ENCODE measurements at places on chromosomes 16 and 17.

DNA sequence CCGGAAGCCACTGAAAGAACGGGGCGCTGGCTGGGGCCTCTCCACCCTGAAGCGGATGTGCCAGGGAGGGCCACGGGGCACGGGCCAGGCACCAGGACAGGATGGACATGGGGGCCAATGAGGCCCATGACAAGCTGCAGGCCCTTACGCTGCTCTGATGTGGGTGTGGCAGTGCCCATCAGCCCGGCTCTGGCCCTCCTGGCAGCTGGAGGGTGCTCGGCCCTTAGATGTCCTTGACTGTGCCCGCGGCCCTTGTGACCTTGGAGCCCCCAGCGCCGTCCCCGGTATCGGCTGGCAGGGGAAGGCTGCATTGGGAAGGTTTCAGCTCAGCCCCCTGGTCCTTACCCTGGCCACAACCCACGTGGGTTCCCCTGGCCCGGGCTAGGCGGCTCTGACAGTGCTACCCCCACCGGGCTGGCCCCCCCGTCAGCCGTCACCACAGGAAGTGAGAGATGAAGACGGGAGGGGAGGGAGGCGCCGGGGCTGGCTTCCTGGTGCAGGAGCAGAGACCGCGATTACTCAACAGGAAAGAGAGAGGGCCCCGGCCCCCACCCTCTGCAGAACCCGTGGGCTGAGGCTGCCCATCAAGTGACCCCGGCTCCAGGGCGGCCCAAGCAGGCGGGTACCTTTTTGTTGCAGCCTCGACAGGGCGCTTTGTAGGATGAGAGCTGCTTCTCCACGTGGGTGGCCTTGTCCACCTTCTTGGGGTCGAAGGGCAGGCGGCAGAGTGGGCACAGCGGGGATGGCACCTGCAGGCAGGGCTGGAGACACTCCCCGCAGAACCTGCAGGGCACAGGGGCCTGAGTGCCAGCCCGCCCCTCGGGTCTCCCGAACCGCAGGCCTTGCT is 5.3 kb downstream of the RNF166 start:
- peak; percentile 94 for DNase-seq

GRCh38 chr17:20924306-20924705 is 118.5 kb downstream of the USP22 start:
- DNase-seq, result no peak

DNA sequence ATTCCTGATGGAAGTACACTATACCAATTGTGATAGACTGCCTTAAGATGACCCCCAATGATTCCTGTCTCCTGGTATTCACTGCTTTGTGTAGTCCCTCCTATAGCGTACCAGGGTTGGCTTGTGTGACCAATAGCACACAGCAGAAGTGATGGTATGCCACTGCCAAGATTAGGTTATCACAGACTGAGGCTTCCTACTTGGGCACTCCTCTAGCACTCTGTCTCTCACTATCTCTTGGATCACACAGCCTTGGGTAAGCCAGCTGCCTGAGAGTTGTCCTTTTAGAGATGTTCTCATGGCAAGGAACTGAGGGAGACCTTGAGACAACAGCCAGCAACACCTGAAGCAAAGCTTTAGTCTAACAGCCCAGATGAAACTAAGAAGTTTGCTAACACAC is 12.7 kb upstream of the AMFR start:
- DNase-seq, result no peak

DNA sequence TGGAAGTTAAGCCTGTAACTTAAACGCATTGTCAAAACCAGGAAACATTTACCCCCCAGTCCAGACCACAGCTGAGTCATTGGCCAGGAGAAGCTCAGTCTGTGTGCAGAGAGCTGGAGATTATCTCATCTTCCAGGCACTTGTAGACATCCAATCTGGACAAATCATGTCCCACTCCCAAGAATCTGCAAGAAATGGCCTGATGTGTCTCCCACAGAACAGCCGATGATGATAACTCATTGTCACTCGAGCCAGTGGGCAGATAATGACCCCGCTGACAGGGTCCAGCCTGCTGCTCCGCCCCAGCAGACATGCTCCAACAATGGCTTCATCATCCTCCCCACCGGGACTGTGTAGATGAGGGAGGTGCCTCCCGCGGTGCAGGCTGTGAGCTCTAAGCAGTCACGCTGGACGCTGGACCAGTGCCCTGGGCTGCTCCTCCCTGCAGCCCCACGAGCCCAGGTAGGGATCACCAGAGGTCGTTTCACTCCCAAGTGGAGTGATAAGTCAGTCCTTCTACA is 322.5 kb downstream of the C16orf95 start:
- no peak for DNase-seq

DNA sequence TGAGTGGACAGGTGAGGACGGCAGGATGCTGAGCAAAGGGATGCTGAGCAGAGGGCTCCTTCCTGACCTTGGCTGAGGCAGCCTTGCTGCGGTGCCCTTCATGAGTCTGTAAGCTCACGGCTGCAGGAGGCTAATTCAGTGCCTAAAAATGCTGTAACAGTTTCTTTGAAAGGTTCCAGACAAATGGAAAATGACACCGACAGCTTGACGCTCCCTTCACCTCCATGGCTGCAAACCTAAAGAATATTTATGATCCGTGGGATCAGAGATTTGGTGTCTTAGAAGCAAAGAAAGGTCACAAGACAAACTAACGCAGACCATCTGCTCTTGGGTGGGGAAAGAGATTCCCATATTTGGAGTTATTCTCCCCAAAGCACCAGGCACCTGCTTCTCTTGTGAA is 28.0 kb downstream of the TOM1L2 start:
- no peak for DNase-seq

- peak; percentile 78 for DNase-seq
Observed at GRCh38 chr17:8409966-8410882, 12.6 kb upstream of the RNF222 start.

- no peak for DNase-seq
Observed at GRCh38 chr16:62596125-62596524, 559.9 kb upstream of the CDH8 start.

DNA sequence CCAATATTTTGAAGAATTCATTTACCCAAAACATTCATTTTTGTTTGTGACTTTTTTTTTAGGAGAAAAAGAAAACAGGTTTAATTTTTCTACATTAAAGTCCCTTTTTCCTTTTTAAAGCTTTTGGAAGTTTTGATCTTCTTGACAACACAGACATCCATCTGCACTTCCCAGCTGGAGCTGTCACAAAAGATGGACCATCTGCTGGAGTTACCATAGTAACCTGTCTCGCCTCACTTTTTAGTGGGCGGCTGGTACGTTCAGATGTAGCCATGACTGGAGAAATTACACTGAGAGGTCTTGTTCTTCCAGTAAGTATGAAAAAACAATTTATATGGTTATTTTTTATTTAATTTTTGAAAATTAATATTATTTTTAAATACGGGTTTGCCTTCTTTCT is 37.2 kb downstream of the SIAH1 start:
- DNase-seq, result no peak

- no peak for DNase-seq
Observed at GRCh38 chr17:46896991-46897390, 26.0 kb upstream of the GOSR2 start.

GRCh38 chr17:10058921-10059683 is 139.3 kb downstream of the GAS7 start:
- no peak for DNase-seq

DNA sequence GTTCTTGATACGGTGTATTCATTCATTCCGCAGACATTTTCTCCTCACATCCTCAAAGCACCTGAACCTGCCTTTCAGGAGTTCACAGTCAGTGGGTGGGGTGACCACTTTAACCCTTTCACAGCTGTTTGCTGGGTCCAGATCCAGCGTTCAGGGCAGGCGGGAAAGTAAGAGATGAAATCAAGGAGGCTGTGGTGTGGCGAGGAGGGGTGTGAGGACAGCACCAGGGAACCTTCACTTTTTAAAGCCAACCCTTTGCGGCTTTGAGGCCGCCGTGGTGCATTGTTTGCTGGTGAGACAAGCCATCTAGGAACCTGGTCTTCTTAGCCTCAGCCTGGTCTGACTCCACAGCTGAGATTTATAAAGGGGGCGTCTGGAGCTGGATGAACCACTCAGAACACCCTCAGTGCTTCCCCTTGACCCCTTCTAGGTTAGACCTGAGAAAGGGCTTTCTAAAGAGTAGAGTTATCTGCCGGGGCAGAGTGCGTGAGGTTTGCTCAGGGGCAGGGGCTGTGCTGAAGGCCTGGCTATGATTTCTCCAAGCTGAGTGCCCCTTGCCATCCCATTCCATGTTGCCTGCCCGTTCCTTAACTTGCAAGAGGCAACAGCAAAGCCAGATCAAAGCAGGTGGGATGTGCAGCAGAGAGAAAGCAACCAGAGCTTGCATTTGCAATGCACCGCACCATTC is 933 bp downstream of the CCR7 start:
- peak; percentile 71 for DNase-seq

GRCh38 chr16:78566397-78567073 is 467.1 kb downstream of the WWOX start:
- DNase-seq, result peak; percentile 9

DNA sequence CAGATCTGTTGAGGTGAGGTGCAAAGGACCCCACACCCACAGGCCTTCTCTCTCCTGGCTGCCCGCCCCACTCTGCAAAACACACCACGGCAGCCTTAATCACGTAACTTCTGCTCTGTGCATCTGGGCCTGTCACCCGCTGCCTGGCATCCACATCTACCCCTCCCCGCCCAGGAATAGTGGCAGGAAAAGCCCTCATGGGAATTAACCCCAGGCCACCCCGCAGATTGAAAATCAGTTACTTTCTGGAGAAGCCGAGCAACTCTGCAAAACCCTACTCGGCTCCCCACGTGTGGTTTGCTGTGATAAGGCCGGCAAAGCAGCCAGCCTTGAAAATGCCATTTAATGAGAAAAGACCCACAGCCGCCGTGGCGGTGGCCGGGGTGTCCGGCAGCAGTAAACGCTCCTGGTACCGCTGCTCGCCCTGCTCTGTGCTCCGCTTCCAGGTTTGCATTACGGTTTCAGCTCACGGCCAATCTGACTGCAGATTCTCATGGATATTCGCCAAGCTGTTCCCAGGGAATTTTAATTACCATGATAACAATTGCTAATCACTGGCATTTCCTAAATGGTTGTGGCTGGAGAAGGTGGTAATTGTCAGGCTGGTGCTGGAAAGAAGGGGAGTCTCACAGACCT is 78.0 kb upstream of the DOC2B start:
- no peak for DNase-seq

DNA sequence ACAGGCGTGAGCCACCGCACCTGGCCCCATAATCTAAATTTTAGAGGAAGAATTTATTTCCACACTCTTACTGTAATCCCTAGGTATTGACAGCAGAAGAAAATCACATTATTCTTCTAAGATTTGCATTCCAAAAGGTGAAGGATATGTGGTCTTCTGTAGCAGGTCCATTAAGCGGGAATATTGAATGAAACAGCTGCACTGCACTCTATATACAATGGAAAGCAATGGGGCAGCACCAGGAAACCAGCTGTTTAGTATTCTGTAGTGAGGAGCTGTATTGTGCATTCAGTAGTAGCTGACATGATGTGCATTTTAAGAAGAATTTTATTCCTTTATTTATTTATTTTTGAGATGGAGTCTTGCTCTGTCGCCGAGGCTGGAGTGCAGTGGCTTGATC is 49.6 kb downstream of the PSMD12 start:
- DNase-seq, result no peak

- no peak for DNase-seq
Observed at GRCh38 chr16:85579191-85579590, 33.9 kb upstream of the GSE1 start.

DNA sequence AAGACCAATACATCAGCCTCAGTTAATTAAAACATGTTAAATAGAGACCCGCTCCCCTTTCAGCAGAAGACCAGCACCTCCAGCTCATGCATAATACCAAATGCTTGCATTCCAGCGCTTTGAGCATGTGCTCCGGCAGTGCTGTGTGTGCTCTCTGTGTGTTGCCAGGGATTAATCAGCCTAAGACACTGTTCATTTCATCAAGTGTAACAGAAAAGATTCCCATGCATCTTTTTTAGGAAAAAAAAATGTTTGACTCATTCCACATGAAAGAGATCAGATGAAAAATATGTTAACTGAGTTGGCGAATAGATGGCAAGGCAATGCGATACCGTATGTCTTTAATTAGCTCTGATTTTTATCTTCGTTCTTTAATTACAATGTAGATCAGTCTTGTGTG is 187.6 kb downstream of the RPTOR start:
- DNase-seq, result no peak

- no peak for DNase-seq
Observed at GRCh38 chr17:37082311-37082860, 133.6 kb downstream of the AATF start.

DNA sequence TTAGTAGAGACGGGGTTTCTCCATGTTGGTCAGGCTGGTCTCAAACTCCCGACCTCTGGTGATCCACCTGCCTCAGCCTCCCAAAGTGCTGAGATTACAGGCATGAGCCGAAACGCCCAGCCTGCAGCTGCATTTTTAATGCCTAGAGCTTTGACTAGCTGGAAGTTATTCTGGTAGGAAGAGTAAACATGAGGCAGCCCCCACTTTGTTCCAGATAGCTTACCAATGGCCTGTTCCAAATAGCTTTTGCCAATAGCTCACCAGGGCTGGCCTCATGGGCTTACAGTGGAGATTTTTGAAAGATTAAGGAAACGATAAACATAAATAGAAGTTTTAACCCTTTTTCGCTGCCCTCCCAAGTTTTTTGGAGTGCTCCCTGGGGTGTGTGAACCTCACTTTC is 9.8 kb downstream of the TRPV2 start:
- no peak for DNase-seq

- DNase-seq, result no peak
Observed at GRCh38 chr17:36825951-36826350, 111.3 kb upstream of the LHX1 start.

DNA sequence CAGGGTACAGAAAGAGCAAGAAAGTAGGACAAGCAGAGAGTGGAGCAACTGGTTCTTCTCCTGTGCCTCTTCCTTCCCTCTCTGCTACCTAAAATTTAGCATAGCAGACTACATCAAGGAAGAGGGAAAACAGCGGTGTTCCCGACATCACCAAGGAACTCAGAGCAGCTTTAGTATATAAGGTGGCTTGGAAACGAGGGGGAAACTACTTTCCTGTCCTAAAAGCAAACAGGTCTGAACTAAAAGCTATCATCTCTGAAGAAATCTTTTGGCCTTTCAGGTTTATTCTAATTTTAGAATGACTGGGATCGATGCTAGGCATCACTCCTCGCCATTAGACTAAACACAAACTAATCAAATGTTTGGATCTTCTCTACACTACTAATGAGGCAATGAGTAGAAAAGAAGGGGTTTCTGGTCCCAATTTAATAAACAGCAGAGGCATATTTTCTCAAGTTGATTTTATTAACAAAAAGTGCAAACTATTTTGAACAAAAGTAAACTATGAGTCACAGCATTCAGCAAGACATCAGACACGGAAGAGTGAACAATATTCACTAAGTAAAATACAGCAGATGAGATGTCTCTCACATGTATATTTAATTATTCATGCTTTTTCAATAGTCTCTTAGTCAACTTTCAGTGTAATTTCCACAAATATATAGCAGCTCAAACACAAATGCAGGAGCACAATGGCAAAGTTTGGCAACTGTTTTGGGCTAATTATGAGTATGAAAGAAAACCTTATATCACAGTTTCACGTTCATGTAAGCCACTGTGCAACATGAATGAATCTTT is 108.7 kb downstream of the TRIM37 start:
- DNase-seq, result no peak

DNA sequence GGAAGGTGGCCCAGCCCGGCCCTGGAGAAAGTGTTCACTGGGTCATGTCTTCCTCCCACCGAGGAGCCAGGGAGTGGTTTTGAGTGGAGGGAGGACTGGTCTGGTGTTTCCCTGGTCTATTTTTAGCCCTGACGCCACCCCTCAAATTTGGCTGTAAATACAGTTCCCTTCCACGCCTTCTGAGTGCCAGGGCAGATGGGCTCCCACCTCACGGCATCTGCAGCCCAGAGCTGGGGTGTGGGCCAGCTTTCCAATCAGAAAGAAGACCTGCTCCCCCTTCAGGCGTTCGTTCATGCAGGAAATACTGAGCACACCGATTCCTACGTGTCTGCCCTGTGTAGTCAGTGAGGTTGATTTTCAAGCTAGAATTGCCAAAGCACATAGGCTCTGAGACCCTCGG is 53.7 kb downstream of the SNX20 start:
- peak; percentile 51 for DNase-seq
